Stimulated activated CD8-positive, alpha-beta memory T cell treated with anti-CD3 and anti-CD28 coated beads, Interleukin-7, amount 100 ng/mL, for 48 hours (primary cell): ENCODE measurements at places on chromosomes 13 and 19.

- DNase-seq: no peak
Observed at GRCh38 chr13:36370108-36370429, 23.9 kb upstream of the SPART start.

DNA sequence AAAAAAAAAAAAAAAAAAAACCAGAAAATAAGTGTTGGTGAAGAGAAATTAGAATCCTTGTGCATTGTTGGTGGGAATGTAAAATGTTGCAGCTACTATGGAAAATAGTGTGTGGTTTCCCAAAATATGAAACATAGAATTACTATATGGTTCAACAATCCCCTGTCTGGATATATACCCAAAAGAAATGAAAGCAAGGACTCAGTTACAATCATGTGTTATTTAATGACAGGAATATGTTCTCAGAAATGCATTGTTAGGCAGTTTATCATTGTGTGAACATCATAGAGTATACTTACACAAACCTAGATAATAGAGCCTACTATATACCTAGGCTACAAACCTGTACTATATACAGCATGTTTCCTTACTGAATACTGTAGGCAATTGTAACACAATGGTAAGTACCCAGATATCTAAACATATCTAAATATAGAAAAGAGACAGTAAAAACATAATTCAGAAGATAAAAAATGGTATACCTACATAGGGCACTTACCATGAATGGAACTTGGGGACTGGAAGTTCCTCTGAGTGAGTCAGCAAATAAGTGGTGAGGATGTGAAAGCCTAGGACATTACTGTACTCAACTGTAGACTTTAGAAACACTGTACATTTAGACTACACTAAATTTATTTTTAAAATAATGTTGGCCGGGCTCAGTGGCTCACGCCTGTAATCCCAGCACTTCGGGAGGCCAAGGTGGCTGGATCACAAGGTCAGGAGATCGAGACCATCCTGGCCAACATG is 25.7 kb upstream of the SLC7A1 start:
- DNase-seq: no peak

GRCh38 chr19:48469289-48469881 is at the start of gene CYTH2:
Gene CYTH2 (plus strand): TSS chr19:48469369. CDS start chr19:48469508, 139 bp downstream.
- peak; percentile 53 for DNase-seq

- DNase-seq: no peak
Observed at GRCh38 chr19:30935146-30935545, 414.1 kb downstream of the TSHZ3 start.

GRCh38 chr13:32430018-32430747 is 2.3 kb upstream of the N4BP2L1 start:
- no peak for DNase-seq

- DNase-seq: no peak
Observed at GRCh38 chr19:45324349-45324907, 1.8 kb upstream of the CKM start.

DNA sequence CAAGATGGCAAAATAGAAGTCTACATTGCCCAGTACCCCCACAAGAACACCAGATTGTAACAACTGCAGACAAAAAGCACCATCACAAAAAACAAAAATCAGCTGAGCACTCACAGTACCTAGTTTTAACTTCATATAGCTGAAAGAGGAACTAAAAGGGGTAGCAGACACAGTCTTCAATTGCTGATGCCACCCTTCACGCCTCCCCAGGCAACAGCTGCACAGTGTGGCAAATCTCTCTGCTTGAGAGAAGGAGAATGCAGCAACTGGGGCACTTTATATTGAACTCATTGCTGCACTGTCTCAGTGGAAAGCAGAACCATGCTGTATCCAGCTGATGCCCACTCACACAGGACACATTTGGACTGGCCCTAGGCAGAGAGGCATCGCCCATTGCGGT is 2714.5 kb upstream of the PCDH20 start:
- no peak for DNase-seq

DNA sequence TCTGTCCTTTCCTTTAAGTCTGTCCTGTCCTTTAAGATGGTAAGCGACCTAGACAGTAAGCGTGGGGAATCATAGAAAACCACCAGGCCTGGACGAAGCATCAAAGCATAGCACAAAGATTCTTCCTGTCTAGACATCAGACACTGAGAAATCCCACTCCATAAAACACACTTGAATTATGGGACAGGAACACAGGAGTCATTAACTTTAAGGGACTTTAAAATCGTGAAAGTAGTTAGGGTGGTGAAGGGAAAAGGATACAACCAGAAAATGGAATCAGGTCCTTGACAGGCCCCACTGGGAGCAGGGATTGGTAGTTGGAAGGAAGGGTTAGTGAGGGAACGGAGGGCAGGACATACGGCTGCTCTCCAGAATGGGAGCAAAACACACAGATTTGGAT is 31.6 kb upstream of the C1QTNF9 start:
- no peak for DNase-seq

- DNase-seq: no peak
Observed at GRCh38 chr13:91078093-91078679, 269.3 kb upstream of the MIR17HG start.

DNA sequence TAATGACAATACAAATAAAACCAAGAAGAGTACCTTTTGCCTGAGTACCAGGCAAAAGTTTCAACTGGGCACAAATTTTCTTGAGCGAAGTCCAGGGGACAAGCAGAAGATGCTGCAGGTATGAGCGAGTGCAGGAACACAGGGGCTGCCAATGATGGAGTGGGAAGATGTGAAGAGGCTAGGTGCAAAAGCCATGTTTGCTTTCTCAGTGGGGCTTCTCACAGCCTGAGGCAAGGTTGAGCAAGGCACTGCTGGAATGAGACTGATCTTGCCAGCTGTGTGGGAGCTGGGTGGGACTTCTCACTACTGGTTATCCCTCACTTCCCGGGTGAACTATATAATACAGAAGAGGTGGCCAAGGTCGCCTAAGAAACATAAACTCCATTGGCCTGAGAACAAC is 1200.7 kb downstream of the SLITRK1 start:
- no peak for DNase-seq

DNA sequence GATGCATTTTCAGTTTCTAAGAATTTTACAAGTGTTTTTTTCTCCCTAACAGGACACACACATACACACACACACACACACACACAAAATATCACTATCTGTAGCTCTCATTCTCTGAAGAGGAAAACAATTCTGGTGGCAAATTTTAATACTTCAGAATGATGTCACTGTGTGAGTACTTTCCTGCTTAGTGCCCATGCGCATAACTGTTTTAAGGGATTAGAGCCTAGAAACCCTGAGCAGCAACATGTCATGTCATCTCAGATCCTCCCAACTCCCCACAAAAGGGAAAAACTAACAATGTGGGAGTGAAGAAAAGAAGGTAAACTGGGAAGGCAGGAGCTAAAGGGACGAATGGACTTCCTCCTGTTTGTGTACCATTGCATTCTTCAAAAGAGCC is 401.2 kb downstream of the SPRY2 start:
- no peak for DNase-seq

DNA sequence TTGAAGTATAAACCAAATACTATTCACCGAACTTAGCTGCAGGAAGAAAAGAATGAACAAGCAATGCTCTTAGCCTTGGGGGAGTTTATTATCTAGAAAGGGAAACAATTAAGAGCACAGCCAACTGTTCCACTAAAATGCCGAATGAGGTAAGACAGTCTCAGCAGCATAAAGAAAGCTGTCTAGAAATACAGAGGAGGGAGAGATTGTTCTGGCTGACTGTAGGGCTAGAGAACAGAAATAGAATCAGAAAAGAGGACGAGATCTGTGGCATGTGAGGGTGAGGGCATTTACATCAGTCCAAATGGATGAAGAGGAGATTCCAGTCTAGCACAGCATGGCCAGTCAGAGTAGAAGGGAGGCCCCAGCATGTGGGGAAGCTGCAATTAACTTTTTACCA is 56.8 kb upstream of the TNFRSF19 start:
- DNase-seq: no peak

DNA sequence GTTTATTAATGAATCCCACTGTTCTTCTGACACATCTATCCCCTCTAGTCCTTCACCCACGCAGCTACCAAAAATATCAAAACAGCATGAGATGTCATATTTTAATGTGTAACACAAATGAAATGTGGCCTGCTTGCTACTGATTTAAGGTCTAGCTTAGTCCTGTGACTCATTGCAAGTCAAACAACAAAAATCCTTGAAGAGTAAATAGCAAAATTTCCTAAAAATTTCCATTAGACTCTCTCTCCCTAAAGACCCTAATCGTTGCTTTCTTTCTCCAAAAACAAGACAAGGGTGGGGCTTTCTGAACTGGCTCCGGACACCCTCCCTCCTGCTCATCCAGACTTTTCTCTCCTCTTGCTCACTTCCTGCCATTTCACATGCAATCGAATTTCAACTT is 99.9 kb upstream of the IPO5 start:
- DNase-seq: no peak

GRCh38 chr19:39401549-39402345 is 4.9 kb upstream of the ZFP36 start:
- DNase-seq: peak; percentile 69

DNA sequence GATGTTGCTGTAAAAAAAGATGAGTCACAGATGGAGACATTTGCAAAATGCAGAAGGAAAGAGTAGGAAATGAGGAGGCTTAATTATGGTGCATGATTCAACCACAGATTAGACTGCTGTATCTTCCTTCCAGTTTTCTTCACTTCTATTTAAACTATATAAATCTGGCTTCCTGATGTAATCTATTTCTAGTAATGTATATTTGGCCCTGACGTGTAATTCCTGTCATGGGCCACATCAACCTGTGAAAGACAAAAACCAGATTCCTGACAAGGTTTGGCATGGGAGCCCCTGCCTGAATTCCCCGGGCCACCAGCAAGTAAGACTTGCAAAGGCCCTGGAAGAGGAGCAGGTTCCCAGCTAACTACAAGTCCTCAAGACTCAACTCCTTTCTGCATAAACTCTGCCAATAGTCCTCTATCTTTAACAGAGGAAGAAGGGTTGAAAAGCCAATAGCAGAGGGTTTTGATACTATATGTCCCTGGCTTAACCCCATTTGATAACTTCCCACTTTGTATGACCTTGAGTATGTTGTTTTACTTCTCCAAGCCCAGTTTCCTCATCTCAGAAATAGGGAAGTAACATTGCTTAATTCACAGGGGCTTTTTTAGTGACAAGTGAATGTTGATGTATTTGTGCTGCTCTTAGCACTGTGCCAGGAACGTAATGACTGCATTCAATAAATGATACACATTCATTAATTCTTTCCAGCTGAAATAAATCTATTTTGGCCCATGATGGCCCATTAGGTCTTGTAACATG is 172.7 kb downstream of the SPRY2 start:
- no peak for DNase-seq

DNA sequence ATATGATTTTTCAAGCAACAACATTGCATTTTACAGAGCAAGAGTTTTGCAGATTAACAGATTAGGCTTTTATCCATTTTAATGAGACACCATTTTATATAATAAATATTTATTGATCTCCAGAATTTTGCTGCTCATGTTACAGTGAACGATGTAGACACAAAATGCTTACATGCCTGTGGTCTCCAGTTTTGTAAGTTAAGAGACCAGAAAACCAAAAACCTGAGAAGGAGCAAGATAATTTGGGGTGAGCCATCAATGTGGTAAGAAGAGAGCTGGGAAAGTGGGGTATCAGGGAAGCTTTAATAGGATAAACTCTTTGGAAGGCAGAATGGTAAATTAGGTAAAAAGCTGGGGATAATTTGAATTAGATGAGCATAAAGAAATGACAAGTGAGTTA is 2100.5 kb upstream of the PCDH20 start:
- DNase-seq: no peak

- no peak for DNase-seq
Observed at GRCh38 chr13:23600534-23600933, 30.3 kb downstream of the TNFRSF19 start.

DNA sequence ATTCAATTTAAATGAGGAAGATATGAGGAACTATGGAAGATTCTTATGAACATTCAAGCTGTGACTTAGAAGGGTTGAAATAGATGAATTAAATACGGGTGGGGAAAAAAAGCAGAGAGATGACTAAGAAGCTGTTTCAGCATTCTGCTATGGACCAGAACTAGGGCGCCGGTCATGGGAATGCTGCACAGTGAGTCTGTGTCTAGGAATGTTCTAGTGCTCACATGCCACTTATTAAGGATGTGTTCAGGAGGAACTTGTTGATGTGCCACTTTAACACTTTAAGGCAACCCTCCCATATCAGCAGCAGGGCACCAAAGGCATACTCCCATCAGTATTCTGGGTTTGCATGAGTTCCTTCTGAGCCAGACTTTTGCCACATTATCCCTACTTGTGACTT is 152.1 kb downstream of the POSTN start:
- no peak for DNase-seq

- no peak for DNase-seq
Observed at GRCh38 chr13:95629071-95629470, 15.4 kb downstream of the DZIP1 start.

DNA sequence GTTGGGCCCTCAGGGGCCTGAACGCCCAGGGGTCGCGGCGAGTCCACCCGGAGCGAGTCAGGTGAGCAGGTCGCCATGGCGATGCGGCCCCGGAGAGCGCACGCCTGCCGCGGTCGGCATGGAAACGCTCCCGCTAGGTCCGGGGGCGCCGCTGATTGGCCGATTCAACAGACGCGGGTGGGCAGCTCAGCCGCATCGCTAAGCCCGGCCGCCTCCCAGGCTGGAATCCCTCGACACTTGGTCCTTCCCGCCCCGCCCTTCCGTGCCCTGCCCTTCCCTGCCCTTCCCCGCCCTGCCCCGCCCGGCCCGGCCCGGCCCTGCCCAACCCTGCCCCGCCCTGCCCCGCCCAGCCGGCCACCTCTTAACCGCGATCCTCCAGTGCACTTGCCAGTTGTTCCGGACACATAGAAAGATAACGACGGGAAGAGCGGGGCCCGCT is at the start of gene CCNA1:
TSS of gene CCNA1 (plus strand) at position 390 of the 439 bp plus-strand sequence. CDS start 562 bp downstream, outside the sequence.
- DNase-seq: peak; percentile 16

GRCh38 chr13:86447479-86447878 is 648.3 kb upstream of the SLITRK6 start:
- no peak for DNase-seq

GRCh38 chr19:12139885-12140544 is at the start of gene ZNF20:
Gene ZNF20 (minus strand): TSS chr19:12140350. CDS start chr19:12140182, 168 bp downstream.
- peak; percentile 78 for DNase-seq

GRCh38 chr19:33063356-33063752 is 1.3 kb downstream of the RHPN2 start:
- no peak for DNase-seq

DNA sequence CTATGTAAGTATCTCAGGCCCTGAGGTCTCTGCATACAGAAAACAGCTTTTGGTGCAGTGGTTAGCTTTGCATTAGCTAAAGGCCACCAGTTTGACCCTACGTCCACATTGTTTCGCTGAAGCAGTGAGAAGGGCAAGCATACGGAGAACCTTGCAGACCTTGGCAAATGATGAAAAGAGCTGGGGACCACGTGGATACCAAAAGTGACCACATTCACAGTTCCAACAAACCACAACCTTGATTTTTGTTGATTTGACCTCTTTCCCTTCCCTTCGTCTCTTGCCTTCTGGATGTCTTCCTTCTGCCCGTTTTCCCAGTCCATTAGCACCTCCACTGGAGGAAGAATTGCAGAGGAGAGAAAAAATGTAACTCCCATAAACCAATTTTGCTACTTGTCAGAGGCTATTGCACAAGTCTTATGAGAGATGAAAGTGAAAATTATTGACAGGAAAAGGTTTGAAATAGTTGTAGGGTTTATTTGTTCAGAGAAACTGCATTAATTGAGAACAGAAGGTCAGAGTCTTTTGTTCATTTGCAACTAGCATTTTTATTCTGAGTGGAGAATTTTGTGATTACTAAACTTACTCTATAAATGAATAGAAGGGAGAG is 293.9 kb upstream of the HTR2A start:
- DNase-seq: no peak

GRCh38 chr13:108656742-108657141 is 27.3 kb downstream of the MYO16 start:
- DNase-seq: no peak

GRCh38 chr19:7863971-7864689 is 10.1 kb downstream of the PRR36 start:
- no peak for DNase-seq

- no peak for DNase-seq
Observed at GRCh38 chr19:41995959-41996797, 2.1 kb upstream of the ATP1A3 start.
